Retinal pigment epithelial cell (primary cell): ENCODE measurements at places on chromosomes 13 and 19.

GRCh38 chr13:31920727-31921100 is 110.9 kb upstream of the FRY start:
- no peak for DNase-seq

- no peak for DNase-seq
Observed at GRCh38 chr13:91768746-91769145, 370.3 kb downstream of the GPC5 start.

DNA sequence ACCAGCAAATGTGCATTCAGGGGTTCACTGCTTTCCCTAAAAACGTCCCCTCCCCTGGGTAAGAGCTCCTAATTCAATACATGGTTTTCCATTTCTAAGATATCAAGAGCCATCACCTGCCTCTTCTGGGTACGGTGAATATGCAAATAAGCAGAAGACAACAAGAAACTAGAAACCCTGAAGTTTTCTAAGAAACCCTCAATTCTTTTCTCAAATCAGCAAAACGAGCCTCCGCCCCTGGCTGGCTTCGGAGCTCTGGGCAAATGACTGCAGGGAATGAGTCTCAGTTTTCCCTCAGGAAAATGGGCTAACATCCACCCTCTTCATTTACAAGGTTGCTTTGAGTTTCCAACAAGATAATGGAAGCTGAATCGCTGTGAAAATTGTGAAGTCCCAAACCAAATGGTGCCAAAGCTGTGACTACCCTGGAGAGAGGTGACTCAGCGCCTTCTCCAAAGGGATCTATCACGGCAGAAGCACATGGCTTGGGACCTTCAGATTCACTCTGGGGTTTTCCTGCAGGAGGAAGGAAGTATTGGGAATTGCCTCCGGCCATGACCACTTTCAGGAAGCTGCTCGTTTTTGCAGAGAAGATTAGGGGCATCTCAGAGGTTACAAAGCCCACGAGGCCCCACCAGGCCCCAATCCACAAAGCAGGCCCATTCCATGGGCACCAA is 26.6 kb downstream of the KLF2 start:
- no peak for DNase-seq

- DNase-seq: no peak
Observed at GRCh38 chr19:33492090-33492489, 29.5 kb downstream of the PEPD start.

GRCh38 chr13:80171096-80171495 is 169.8 kb downstream of the SPRY2 start:
- peak; percentile 99 for DNase-seq

DNA sequence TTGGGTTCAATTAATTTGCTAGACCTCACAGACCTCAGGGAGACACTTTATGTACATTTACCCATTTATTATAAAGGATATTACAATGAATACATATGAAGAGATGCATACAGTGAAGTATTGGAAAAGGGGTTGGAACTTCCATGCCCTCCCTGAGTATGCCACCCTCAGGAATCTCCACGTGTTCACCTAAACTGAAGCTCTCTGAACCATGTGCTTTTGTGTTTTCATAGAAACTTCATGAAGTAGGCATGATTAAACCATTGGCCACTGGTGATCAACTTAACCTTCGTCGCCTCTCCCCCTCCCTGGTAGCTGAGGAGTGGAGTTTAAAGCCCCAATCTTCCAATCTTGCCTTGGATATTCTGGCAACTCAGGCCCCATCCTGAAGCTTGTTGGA is 20.3 kb downstream of the ZNF160 start:
- no peak for DNase-seq

DNA sequence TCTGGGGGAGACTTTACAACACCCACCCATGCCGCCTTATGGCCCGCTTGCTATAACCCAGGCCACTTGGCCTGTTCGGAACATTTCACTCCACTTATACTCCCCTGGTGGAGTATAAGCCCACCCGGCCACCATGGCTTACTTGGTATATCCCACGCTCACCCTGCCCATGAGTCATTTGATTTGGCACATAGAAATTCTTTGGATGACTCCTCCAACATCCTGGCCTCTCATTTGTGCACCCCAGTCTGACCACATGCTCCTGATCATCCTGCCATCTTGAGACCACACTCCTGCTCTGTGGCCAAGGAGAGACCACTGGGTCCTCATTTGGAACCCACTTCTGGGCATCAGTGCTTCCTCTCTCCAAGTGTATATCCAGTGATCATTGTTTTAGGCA is 5.2 kb downstream of the SPACA6 start:
- no peak for DNase-seq

- DNase-seq: no peak
Observed at GRCh38 chr19:40305403-40305802, 20.3 kb upstream of the AKT2 start.

DNA sequence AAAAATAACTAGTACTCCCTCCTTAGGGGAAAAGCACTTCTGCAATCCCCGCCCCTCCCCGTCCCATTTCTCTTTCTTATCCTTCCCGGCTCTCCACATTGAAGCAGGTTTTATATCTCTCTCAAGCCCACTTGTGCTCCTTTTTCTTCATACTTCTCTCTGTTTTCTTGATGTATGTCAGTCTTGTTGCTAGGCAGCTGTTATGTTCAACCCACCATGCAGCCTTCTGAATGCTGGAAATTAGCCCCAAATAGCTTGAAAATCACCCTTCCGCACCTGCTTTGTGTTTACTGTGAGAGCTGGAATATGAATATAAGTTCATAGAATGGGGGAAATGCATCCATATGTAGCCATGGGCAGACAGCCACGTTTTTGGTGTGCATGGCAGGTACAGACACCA is 461.4 kb downstream of the MYO16 start:
- no peak for DNase-seq

DNA sequence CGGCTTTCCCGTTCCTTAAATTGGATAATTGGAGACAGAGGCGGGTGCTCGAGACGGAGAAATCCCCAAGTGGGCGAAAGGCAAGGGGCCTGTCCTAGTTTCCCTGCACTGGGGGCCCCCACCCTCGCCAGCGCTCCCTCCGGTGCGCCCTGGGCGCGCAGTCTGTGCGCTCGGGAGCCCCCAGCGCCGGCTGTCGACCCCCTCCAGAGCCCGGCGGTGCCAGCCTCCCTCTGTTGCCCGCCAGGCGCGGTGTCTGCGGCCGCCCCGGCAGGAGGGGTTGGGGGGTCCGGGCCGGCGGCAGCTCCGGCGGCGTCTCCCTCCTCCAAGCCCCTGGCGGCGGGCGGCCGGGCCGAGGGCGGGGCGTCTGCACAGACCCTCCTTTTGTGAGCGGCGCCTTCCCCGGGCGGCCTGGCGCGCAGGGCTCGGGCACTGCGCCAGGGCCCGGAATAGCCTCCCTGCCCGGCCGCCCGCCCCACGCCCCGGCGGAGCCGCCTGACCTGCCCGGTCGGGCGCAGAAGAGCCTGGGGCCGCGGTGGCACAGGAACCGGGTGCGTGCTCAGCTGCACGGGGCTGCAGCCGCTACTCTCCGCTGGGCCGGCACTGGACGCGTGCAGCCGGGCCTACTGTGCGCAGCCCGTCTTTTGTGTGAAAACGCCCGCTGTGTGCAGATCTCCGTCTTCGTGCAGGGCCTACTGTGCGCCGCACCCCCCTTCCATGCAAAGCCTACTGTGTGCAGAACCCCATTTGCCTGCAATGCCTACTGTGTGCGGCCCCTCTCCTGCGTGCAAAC is 13.2 kb downstream of the GADD45B start:
- DNase-seq: no peak

DNA sequence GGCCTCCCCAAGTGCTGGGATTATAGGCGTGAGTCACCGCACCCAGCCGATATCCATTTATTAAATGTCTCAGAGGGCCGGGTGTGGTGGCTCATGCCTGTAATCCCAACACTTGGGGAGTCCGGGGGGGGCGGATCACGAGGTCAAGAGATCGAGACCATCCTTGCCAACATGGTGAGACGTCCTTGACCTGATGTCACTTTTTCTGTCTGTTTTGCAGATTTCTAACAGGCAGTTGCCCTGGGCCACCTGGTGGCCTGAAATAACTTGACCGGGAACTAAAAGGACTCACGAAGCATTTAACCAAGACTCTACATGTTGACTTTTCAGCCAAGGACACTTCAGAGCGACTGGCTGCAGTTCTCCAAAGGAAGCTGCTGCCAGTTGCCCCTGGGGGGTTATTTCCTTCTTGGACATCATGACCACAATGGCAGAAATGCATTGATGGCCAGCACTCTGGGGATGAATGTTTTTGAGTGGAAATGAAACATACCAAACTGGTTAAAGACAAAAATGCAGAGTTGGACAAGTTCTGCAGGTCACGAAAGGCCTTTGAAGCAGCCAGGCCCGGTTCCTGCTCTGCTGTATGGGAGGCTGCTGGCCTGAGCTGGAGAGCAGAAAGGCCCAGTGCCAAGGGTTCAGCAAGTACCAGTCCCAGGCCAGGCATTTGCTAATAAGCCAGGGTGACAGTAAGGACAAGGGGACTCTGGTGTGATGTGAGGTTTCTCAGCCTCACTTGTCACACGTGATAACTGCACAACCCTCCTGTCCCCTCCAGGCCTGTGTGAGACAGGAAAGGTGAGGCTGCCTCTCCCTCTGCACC is 8.3 kb downstream of the ZNF837 start:
- no peak for DNase-seq

- DNase-seq: no peak
Observed at GRCh38 chr13:50299546-50300249, 284.5 kb downstream of the KCNRG start.

- no peak for DNase-seq
Observed at GRCh38 chr19:18119717-18120105, 22.1 kb downstream of the MAST3 start.

GRCh38 chr19:50764409-50764808 is 5.9 kb upstream of the GPR32 start:
- DNase-seq: no peak

DNA sequence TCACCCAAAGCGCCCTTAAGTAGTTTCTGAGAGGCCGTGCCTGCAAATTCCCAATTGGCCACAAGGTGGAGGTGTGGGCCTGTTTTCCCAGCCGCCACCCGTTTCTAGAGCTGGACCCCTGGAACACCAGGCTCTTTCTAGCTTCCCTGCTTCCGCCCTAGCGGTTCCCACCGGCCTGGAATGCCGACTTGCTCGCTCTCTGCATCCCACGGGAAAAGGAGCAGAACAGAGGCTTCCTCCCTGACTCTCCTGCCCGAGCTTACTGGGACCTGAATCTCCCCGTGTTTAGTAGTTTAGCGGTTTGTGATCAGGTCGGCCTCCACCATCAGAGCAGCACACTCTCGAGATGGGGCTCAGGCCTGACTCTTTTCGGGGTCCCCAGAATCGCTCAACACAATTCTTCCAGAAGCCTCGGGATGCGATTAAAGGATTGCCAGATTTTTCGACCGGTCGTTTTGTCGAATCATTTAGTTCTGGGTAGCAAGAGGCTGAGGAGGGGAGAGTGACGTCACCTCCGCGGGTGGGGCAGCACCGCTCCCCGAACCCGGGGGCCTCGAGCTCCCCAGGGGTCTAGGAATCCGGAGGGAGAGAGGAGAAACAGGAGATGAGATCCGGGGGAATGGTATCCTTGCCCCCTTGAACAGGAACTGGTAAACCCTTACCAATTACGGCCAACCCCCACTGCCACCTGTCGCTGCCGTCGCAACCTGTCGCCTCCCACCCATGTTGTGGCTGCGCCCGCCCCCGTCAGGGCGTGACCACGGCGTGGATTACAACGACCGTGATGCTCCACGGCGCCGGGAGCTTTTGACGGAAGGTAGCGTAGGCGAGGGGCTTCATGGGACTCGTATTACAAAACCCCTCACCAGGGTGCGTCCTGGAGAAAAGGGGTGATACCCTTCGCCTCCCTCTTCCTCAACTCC is 8.0 kb downstream of the NAPSA start:
- no peak for DNase-seq

DNA sequence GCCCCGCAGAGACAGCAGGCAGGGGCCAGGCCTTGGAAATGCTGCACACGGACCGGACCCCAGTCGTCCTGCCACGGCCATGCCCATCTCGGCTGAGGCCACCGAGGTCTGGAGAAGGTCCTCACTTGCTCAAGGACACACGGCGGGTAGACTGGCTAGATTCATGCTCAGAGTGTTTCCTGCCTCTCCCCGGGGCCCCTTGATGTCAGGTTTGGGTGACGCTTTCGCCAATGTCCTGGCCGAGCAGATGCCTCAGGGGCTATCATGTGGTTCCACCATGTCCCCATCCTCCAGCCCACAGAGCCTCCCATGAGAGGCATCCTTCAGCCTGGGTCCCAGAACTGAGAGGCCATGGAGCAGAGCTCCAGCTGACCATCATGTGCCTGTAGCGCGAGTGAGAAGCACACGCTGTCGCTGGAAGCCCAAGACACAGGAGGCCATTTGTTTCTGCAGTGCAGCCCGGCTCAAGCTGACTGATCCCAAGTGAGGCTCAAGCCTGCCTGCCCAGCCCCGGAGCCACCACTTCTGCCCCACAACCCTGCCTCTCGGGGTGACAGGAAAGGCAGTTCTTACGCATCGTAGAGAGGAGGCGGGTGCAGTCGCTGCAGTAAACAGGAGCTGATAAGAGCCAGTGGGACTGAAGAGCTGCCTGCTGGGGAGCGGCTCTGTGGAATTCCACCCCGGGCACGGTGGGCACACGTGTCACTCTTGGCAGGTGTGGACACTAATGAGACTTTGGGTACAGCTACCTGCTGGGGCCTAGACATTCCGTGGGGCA is 53.9 kb upstream of the GAS6 start:
- DNase-seq: no peak

DNA sequence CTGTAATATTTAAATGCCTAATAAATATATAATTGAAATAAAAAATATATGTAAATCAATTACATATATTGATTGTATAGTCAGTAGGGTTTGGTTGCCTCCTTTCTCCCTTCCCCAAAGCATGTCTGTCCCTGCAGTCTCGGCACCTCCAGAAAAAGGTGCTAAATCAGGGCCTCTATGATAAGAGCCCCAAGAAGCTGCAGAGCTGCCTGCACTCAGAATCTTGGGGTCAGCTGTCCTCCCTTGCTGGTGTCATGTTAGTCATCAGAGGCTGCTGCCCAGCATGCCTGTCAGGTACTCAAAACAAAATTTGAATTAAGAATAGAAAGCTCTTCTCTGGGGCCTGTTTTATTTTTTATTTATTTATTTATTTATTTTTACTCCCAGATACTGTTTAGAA is 9.8 kb downstream of the FLT1 start:
- no peak for DNase-seq

GRCh38 chr13:23570921-23571315 is 706 bp downstream of the TNFRSF19 start:
- DNase-seq: no peak

- no peak for DNase-seq
Observed at GRCh38 chr13:111610081-111610480, 289.6 kb downstream of the TEX29 start.

- no peak for DNase-seq
Observed at GRCh38 chr19:7739211-7739755, 7.4 kb upstream of the CLEC4G start.

GRCh38 chr19:28428663-28429348 is 784.1 kb downstream of the UQCRFS1 start:
- no peak for DNase-seq

- DNase-seq: no peak
Observed at GRCh38 chr19:52635786-52636570, 2.2 kb downstream of the ZNF83 start.

DNA sequence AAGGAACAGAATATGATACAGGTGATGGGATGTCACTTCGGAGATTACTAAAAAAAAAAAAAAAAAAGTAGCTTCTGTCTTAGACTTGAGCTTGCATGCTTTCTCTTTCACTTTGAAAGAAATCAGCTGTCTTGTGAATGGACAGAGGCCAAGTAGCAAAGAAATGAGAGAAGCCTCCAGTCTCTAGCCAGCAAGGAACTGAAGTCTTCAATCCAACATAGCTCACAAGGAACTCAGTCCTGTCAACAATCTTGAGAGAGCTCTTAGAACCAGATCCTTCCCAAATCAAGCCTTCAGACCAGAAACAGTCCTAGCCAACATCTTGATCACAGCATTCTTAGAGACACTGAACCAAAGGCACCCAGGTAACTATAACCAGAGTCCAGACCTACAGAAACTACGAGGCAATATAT is 7.7 kb downstream of the N4BP2L2 start:
- DNase-seq: no peak
